ENCODE measurements at places on chromosomes 4 and X.

DNA sequence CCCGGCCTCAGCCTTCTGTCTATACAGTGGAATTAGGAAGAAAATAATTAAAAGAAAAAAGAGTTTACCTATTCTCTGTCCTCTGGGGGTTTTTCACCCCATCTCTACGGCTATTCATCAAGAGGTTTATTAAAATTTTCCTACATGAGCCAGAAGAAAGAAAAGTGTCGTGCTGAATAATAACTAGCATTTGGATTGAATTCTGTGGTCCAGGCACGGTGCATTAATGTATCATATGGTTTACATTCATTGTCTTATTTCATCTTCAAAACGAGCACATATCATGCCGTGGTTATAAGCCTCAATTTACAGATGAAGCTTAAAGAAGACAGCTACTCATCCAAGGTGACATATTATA is 5.4 kb upstream of the NAA15 start:
- no peak for DNase-seq

GRCh38 chr4:92304606-92305005 is 840 bp downstream of the GRID2 start:
- no peak for DNase-seq

GRCh38 chrX:95058815-95059214 is 1384.8 kb downstream of the FAM133A start:
- peak; percentile 83 for DNase-seq

- no peak for DNase-seq
These were observed 69.1 kb upstream of the HPGD start for GRCh38 chr4:174591243-174592021.

DNA sequence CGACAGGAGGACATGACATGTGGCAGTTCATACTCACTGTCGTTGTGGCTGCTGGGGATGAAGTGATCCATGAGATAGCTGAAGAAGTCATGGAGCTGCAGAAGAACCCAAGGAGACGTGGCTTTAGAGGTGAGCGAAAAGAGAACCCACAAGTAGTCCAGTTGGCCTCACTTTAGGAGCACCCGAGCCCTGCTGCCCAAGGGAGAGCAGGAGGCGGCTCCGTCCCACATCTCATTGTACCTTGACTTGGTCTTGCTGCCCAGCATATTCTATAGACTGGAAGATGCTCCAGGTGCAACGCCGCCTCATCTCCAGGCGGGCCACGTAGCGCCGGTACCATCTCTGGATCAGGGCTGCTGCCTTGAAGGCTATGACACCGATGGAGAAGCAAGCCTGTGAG is 10.6 kb downstream of the PPEF2 start:
- DNase-seq: no peak

- peak; percentile 26 for DNase-seq
These were observed 31.6 kb downstream of the TKTL1 start for GRCh38 chrX:154327038-154327820.

DNA sequence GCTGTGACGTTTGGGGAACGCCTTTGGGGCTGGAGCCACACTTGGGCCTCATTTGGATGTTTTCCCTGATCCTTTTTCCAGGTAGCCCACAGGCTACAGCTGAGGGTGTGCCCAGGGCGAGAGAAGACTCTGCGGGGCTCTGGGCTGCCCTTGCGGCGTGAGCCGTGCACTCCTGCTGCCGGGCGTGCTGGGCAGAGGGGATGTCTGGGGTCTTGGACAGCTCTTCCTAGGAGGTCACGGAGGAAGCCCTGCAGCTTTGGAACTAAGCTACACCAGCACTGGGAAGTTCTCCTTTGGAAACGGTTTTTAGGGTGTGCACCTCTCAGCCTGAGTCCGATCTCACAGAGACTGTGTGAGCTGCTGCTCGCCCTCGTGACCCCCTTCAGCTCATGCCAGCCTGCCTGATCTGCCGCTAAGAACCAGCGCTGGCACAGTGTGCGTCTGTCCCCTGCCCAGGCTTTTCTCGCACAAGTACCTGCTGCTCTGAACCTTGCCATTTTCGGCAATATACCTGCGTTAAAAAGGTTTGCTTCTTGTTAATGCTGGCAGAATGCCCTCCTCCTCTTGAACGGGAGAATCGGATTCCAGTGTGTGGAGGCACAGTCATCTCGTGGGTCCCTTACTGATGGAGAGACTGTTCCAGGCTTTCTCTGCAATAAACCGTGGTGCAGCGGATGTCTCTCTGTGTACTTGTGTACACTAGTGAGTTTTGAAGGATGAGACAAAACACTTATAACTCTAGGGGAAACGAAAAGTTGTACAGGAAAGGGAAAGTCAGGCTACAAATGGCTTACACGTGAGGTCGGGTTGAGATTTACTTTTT is 14.3 kb downstream of the MSANTD1 start:
- DNase-seq: no peak

- DNase-seq: no peak
These were observed 24.1 kb upstream of the MRFAP1 start for GRCh38 chr4:6616087-6616995.

- peak; percentile 9 for DNase-seq
These were observed 755 bp downstream of the ANKRD17 start for GRCh38 chr4:73257651-73258435.

DNA sequence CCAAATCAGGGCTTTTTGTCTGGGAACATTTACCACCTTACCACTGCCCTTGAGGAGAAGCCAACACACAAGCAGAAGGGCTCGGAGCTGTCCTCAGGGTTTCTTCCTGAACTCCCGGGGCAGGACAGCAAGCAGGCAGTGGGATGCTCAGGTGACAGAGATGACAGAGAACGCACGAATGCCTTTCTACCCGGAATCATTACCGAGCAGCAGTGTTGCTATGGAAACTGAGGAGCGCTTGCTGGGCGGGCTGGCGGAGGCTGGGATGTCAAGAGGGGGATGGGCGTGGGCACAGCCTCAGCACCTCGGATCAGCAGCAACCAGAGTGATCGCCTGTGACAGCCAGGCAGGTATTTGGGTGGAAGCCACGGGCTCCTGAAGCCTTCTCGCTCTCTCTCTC is 17.8 kb downstream of the SSR4 start:
- DNase-seq: no peak

GRCh38 chr4:118909173-118909956 is 20.7 kb downstream of the SYNPO2 start:
- DNase-seq: no peak

DNA sequence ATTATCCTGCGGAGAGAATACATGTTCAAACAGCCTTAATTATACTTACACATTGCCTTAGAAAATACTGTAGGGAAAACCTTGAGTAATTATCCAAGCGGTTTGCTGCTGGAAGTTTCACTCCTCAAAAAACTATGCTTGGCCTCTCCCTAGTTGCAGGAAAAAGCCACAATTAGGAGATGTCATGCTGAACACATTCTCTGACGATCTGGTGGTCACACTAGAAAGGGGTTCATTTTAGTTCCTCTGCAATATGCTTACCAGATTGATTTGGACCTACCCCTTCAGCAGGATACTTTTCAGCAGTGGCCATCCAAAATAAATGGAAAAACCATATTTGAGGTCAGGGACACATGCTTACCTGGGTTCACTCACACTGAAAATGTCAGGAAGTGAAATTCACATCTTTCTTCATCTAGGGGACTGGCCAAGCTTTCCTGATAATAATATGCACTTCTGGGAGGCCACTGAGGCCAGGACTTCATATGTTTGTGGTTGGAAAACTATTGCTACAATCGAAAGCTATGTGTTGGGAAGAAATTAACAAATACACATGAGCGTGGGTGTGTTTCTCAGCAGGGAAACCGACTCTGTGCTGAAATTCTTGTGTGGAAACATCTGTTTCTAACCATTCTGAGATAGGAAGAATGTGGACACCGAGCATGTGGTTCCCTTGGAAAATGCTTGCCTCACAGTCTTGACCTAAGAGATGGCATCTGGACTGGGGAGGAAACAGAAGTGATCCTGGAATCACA is 68.8 kb downstream of the ATXN3L start:
- DNase-seq: peak; percentile 49

GRCh38 chrX:115047715-115048114 is 30.3 kb upstream of the IL13RA2 start:
- peak; percentile 6 for DNase-seq

GRCh38 chr4:38150766-38151165 is 190.6 kb downstream of the PTTG2 start:
- DNase-seq: peak; percentile 91

GRCh38 chr4:127304356-127304755 is 328.4 kb upstream of the INTU start:
- no peak for DNase-seq

DNA sequence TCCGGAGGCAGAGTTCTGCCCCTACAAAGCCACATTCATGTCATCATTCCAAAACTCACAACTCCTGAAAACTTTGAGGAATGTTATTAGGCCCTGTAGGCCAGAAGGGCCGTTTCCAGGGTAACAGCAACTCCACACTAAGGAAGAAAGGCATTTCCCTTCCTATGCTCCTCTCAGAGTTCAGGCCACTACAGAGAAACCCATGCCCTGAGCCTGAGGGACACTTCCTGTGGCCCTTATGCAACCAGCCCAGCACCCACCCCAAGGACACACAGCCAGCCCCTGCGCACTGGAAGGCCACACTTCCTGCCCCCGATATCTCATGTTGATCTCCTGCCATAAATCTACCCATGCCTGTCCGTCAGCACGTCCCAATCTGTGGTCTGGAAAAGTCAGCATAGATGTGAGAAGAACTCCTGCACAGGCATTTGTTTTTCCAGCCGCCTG is 289.3 kb downstream of the BCOR start:
- peak; percentile 88 for DNase-seq

GRCh38 chr4:66340286-66340893 is 670.1 kb upstream of the EPHA5 start:
- no peak for DNase-seq

DNA sequence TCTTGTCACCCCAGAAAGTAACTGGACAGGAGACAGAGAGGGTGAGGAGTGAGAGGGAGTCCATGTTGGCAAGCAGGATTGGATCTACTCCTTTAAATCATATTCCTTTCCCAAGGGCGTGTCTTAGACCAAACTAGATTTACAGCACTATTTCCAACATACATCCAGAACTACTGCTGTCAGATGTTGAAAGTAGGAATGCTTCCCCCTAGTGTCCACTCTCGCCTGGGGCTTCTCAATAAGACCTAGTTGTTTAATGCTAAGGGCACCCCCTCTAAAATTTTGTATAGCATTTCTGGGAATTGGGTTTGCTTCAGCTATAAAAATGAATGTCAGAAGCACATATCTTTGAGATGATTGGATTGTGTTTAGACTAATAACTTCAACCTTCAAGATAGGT is 13.3 kb downstream of the OFD1 start:
- peak; percentile 51 for DNase-seq

GRCh38 chr4:148934926-148935578 is 492.8 kb upstream of the NR3C2 start:
- no peak for DNase-seq

DNA sequence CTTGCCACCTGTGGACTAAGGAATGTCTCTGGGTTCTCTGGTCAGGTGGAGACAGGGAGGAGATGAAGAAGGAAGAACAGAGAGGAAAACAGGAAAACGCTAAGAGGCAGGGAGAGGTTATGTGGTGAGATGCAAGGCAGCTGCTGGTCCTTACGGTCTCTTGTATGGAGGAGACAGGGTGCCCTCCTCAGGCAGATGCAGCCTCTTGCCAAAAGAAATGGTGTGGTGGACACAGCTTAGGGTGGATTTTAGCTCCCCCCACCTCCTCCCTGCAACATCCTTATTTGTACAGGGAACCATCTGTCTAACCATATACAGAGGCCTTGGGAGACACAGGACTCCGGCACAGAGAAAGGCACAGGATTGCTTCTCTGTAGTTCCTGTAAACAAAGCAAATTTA is 9.7 kb downstream of the OCIAD2 start:
- no peak for DNase-seq

GRCh38 chr4:109499513-109499912 is 60.5 kb upstream of the MCUB start:
- DNase-seq: no peak

GRCh38 chr4:186693159-186693815 is 30.4 kb downstream of the FAT1 start:
- peak; percentile 47 for DNase-seq

DNA sequence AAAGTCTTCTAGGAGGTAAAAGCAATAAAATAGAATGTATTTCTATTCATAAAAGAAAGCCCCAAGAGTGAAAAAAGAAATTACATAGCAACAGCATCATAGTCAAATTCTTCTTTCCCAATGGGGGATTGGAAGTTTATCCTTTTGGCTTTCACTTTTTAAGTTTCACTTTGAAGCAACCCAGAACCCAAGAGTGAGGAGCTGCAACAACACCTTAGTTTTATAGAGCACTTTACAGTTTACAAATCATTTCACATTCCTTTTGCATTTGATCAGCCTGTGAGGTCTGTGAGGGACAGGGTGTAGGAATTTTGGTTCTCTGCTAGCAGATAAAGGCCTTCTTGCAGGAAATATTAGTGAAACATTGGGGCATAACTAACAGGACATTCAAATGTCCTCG is 112.0 kb upstream of the NDP start:
- no peak for DNase-seq

DNA sequence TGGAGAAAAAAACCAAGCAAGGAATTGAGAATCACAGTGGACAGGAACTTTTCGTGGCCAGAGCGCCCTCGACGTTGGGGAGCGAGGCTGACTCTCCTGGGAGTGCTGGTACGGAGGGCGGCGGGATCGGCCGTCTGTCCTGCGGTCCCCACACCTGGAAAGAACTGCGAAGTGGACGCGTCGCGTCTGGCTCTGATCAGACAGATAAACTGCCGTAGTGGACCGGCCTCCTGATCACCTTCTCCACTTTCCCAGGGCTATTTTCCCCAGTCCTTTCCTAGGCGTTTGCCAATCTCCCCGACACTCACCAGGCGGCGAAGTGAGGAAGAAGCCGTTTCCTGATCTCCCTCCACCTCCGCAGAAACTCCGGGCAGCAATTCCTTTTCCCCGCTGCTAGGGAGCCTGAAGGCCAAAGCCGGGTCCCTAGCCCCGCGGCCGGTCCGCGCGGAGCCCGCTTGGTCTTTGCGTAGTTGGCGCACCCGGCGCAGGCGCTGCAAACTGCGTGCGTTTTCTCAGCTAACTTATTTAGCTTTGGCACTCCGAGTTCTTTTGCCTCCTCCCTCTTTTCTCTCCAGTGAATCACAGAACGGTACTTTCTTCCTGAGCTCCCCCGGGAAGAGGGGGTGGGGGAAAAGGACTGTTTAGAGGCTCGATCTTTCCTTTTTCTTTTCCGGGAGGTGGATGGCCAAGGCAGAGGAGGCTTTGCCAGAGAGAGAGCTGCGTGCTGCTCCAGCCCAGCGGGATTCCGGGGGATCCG is at the start of gene ARSJ:
TSS of gene ARSJ (minus strand) at position 500 of the 757 bp plus-strand sequence. CDS start 813 bp downstream, outside the sequence.
- peak; percentile 71 for DNase-seq

DNA sequence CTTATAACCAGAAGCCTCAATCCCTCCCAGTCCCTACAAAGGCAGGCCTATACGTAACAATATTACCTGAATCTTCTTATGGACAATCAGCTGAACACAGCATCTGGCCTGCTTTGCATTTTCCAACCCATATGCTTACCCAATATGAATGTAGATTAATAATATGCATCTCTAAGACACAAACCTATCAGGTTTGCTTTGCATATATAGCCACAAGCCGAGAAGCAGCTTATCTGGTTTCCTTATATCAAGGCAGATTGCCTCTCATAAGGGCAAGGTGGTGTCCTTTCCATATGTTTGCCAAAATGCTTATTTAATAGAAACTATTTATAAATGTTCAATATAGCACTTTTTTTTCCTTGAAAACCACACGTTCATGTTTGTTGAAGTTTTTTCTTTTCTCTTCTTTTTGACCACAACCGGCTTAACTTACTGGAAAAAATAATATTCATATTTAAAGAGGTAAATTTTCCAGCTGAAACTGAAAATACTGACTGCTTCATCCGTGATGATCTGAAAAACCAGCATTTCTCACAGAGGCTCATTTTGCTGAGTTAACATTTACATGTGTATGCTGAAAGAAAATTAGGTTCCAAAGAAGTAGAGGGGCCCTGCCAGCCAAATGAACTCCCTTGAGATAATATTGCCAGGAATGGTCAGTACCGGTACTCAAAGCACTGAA is 3.8 kb downstream of the IL21 start:
- no peak for DNase-seq

Data from HFFc6 (cell line).